ENCODE measurements at places on chromosomes 12 and 14. TPM values are rescaled to one million over a fixed set of nuclear protein-coding genes. Genes with fewer than 3 reads are reported as not detected.

DNA sequence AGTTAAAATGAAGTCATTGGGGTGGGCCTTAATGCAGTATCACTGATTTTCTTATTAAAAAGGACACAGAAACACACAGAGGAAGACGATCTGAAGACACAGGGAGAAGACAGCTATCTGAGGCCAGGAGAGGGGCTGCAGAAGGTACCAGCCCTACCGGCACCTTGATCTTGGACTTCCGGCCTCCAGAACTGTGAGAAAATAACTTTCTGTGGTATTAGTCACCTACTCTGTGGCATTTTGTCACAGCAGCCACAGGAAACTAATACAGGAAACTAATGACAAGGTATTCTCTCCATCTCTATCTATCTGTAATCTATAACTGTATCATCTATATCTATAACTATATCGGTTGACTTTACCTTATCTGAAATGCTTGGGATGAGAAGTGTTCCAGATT is 1149.5 kb downstream of the BCL11B start:
- DNase-seq = no peak

- DNase-seq = no peak
Measured at GRCh38 chr12:49730568-49731101, 10.7 kb upstream of the TMBIM6 start.

DNA sequence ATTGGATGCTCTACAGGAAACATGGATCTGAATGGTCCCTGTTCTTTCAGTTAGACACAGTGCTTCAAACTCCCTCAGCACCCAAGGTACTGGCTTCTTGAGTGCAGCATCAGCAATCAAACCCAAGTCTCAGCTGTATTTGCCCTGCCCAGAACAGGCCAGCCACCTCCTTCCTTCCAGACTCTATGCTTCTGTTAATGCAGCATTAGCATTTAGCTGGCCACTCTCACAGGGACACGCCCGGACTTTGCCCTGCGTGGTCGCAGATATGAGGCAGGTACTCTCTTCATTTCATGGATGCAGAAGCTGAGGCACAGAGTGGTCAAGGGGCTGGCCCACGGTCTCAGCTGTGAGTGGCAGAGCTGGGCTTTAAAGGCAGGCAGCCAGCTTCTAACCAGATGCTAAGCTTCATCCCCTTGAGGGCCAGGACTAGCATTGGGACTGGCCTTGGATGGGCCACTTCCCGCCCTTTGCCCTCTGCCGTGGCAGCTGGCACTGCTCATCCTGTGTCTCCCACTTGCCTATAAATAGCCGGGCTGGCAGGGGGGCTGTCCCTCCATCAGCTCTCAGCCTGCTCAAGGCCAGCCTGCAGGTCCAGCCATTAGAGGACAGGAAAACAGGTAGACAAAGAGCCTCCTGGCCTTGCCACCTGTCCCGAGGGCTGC is 1.5 kb upstream of the SLC25A47 start:
- no peak for DNase-seq

GRCh38 chr12:76201316-76201715 is 116.8 kb upstream of the NAP1L1 start:
- DNase-seq = no peak

- DNase-seq = no peak
Measured at GRCh38 chr14:89401761-89402160, 15.3 kb downstream of the FOXN3 start.

DNA sequence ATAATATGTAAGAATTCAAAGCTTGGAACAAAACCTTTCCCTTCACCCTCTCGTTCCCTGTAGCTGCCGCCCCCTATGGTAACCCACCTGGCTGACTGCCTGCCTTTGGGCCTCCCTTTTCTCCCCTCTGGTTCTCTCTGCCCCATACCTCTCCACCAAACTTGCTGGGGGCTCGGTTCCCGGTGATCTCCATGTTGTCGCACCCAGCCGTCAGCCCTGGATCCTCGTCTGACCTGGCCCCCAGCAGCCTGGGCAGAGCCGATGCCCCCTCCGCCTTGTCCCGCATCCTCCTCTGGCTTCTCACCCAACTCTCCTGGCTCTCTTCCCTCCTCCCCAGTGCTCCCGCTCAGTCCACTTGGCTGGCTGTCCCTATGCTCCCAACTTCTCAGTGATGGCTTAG is 4.5 kb downstream of the CYP46A1 start:
- peak; percentile 27 for DNase-seq

DNA sequence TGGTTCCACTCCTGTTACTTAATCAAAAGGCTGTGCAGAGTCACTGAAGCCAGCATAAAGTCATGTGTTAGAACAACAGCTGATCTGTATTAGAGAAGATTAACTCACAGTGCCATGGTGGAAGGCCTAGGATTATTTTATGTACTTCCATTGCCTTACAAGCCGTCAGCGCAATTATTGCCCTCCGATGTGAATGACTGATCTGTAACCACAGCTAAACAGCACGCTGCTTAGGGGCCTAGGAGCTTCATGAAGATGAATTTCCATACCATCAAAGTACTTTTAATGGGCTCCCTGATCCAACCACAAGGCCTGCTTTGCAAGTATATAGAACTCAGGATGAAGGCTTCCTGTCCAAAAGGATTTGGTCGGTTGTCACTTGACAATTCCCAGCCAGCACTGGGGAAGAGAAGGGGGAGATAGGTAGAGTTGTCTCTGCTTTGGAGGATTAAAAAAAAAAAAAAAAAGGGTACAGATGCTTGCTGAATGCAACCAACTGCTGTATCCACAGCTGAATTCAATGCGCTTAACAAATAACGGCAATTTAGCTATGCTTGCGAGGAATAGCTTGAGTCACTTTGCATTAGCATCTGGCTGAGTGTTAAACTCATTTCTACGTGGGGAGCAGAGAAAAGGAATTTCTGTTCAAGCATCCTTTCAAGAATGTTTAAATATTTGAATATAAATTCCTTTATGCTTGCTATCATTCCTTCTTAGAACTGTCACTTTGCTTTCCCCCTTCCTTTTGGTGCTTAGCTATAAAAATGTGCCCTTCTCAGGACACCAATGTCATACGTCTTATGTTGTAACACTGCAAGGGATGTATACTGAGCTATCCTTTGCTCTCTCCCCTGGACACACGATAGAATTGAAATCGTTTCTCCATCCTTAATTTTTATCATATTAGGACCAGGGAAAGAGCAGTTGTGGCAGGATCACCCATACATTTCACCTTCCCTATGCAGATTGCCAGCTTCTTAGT is 387.8 kb downstream of the SOX5 start:
- no peak for DNase-seq

- no peak for DNase-seq
Measured at GRCh38 chr14:52861403-52861802, 70.0 kb upstream of the GNPNAT1 start.

DNA sequence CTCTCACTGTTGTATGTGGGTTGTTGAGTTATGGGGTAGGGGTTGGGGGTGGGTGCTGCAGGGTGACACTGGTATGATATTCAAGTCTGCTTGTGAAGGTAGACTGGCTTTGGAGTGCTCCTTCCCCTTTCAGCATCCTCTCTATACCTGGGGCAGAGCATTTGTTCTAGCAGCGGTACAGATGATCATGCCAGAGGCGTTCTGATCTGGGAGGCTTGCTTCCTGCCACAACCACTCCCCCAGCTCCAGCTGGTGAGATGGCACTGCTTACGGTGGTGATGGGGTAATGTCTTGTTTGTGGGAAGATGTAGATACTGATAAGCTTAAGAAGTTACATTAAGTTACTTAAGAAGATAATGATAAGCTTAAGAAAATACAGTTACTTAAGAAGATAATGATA is 131.8 kb downstream of the ERC1 start:
- no peak for DNase-seq

GRCh38 chr12:131266591-131267467 is 313.1 kb downstream of the ADGRD1 start:
- no peak for DNase-seq

GRCh38 chr14:100827101-100828021 is 1.4 kb downstream of the MEG3 start:
- no peak for DNase-seq

- DNase-seq = peak; percentile 14
Measured at GRCh38 chr12:52295663-52296062, 4.3 kb upstream of the KRT81 start.

- DNase-seq = no peak
Measured at GRCh38 chr14:54040846-54041245, 84.2 kb upstream of the BMP4 start.

- DNase-seq = no peak
Measured at GRCh38 chr12:5177731-5178130, 134.1 kb downstream of the KCNA5 start.

GRCh38 chr12:51334764-51335163 is 10.8 kb upstream of the BIN2 start:
- DNase-seq = no peak

DNA sequence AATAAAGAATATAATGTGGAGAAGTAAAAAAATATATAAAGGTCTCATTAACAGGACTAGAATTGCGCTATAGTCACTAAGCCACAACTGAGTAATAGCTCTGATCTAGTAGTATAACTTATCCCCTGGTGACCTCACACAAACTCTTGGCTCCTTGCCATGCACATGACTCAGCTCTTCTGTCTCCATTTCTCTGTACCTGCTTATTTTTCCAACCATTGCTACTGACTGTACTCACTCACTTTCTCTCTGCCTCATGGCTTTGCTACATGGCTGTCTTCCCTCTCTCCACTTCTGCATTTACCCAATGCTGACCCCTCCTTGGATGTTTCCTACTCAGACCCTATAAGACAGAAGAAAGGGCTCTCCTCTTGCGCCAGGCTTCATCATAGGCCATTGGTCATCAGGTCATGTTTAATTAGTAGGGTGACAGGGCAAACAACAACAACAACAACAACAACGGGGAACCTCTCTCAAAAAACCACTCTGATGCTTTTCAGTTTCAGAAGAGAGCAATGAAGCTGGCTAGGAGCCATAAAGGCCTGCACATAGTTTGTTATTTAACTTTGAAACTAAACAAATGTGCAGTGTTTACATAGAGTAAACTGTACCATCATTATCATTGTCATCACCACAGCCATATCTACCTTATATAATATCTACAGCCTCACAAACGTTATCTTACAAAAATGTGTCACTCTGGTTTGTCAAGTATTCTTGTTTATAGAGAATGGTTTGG is 25.6 kb upstream of the KRAS start:
- no peak for DNase-seq

GRCh38 chr12:124457287-124458219 is 109.9 kb downstream of the NCOR2 start:
- peak; percentile 91 for DNase-seq

DNA sequence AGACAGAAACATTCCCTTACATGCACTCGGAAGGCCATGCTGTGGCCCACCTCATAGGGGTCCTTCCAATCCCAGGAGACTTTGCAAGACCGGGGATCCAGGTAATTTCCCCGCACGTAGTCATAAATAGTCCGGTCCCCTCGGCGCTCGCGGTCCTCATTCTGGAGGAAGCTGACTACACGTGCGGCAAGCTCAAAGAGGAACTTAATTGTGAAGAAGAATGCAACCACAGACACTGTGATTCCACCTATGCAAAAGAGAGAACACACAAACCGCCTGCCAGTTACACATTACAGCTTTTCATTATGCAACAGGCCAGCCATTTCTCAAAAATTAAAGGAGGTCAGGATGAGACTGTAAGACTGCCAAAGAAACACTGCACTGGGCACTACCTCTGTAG is 28.4 kb downstream of the AREL1 start:
- DNase-seq = peak; percentile 78

GRCh38 chr14:70934502-70935134 is 27.4 kb downstream of the PCNX1 start:
- no peak for DNase-seq

The FBXL14 gene
- total RNA-seq = 6.9 TPM

The IL22 gene
- total RNA-seq = not detected

The BBOF1 gene
- 3.9 TPM for total RNA-seq

The PROX2 gene
- total RNA-seq = not detected

The PLD4 gene
- total RNA-seq = 0.51 TPM

The RPL10L gene
- not detected for total RNA-seq

The NPFF gene
- not detected for total RNA-seq
